GDM1 (cell line): ENCODE measurements at places on chromosomes 6 and 20.
A peak's percentile ranks its signal among the peaks of the same experiment; 100 is the strongest.

GRCh38 chr20:63619505-63619904, 7.4 kb downstream of the GMEB2 start:
- DNase-seq = no peak

DNA sequence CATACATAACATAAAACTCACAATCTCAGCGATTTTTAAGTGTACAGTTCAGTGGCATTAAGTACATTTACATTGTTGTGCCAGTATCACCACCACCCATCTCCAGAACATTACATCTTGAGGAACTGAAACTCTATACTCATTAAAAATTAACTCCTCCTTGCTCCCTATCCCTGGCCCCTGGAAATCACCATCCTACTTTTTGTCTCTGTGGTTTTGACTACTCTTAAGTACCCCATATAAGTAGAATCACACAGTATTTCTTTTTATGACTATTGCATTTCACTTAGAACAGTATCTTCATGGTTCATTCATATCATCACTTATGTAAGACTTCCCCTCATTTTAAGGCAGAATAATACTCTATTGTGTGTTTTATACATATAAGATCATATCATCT, 1108.1 kb downstream of the GRIK2 start:
- DNase-seq = no peak

- no peak for DNase-seq
These were observed 93.2 kb upstream of the PTPN1 start for GRCh38 chr20:50417023-50417329.

DNA sequence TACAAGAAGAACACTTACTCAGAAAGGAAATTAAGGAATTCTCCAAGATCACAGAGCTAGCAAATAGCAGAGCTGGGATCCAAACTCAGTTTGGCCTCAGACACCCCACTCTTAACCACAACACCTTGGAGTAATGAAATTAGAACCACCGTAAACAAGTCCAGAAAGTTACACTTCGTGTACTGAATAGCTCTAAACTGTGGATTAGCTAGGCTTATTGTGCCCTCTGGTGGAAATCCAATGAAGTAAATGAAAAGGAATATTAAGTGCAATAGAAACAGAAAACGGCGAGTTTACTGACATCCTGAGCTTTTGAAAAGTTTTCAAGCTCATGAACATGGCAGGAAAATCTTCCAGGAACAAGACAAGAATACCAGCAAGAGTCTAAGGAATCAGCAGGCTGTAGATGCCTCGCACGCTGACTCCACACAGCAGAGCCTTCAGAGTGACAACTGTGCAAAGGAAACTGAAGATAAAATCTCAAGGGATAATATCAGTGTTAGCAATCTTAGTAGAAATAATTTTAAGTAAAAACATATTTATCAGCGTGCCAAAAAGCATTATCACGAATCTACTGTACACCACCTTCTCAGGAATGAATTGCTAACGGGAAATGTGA, 34.6 kb downstream of the FBXO5 start:
- DNase-seq = peak; percentile 8

- no peak for DNase-seq
These were observed 748.6 kb upstream of the HS3ST5 start for GRCh38 chr6:115091461-115091860.

DNA sequence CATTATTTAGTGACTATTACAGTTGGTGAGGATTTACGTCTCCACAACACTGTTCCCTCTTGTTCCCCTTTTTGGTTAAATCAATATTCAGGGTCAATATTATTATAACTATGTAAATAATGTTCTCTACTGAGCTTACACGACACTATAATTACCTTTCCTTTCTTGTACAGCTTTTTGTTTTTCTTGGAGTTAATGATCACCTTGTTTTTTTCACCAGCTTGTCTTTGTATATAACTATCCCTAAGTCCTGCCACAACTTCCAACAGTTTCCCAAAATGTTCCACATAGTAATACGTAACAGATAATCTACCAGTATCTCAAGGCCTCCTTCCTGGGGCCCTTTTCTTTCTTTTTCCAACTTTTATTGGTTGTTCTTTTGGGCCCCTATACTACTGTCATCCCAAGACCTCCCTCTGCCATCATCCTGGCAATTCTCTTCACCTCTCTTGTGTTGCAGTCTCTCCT, 142.0 kb upstream of the SOX4 start:
- no peak for DNase-seq

DNA sequence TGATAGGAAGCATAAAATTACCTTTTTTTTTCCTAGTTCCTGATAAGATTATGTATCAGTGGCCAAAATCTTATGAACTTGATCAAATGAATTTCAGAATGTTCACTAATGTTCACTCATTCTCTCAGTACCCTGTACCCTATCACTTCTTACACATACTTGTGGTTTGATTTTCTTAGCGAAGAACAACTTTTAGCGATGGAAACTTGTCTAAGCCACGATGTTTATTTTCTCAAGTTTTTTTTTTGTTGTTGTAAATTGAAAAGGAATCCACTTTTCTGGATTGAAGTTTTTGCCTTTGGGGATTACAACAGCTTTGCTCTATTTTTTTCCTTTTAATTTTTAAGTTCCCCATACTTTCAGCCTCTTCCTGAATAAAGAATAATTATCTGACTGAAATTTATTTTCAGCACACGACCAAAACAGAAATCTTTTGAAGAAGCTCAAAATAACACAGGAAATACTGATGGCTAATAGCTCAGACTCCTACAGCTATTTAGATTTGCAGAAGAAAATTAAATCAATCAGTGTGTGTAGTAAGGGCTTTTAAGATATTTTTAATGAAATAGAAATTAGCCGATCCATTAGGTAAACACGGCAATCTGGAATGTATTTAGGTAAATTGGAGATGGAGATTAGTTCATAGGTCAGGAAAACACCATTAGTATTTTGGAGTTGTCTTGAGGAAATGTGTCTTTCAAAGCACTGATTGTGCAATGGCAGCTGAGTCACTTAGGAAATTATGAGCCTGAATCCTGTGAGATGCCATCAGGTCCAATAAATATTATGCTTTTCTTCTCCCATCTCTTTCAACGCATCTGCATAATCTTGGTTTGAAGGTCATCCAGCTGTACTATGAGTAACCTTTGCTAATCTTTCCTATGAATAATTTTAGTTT, 217.5 kb downstream of the GJA1 start:
- no peak for DNase-seq
